ENCODE measurements at places on chromosomes 16 and 17. TPM values are rescaled to one million over a fixed set of nuclear protein-coding genes. Genes with fewer than 3 reads are reported as not detected.

Gene HID1
- total RNA-seq, result 2.8 TPM

- peaks cover 23% of the 10 kb centered on the region for H3K4me1 ChIP-seq
- no peak overlapping the region for H3K27ac ChIP-seq
- peaks cover 6% of the 10 kb centered on the region for H3K36me3 ChIP-seq
- H3K4me3 ChIP-seq, result no peak overlapping the region
These were observed 65.6 kb downstream of the XYLT1 start for GRCh38 chr16:17404941-17405689.

- DNase-seq, result no peak
- H3K36me3 ChIP-seq, result no peaks in the 10 kb centered on the region
- H3K4me1 ChIP-seq, result no peaks in the 10 kb centered on the region
- no peaks in the 10 kb centered on the region for H3K27me3 ChIP-seq
- H3K27ac ChIP-seq, result no peak overlapping the region
These were observed 585.5 kb upstream of the SOX9 start for GRCh38 chr17:71535321-71535720.

DNA sequence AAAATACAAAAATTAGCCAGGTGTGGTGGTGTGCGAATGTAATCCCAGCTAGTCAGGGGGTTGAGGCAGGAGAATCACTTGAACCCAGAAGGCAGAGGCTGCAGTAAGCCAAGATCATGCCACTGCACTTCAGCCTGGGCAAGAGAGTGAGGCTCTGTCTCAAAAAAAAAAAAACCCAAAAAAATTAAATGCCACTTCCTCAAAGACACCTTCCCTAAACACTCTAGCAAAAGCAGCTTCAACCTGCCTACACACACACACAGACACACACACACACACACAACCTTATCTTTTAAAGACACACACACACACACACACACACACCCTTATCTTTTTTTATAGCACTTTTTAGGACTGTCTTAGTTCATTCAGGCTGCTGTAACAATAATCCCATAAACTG lies 201.7 kb upstream of the PSMD7 start:
- H3K27me3 ChIP-seq, result no peaks in the 10 kb centered on the region
- no peaks in the 10 kb centered on the region for H3K4me1 ChIP-seq
- no peak for DNase-seq
- H3K27ac ChIP-seq, result no peak overlapping the region

DNA sequence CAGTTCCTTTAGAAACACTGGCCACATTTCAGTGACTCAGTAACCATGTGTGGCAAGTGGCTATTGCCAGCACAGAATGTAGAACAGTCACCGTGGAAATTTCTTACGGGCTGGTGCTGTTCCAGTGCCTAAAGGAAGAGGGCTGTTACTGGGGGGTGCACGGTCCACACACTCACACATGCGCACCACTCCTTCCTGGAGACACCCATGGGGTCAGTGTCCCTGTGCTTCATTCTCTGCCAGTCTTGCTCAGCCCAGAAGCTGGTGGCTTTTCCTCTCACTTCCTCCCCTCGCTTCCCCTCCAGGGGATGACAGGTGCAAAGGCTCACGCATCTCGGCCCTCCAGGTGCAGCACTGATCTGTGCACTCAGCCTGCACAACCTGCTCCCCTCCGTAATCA lies 115.6 kb downstream of the CCDC182 start:
- peaks cover 27% of the 10 kb centered on the region for H3K4me1 ChIP-seq
- DNase-seq, result no peak
- peaks cover 2% of the 10 kb centered on the region for H3K36me3 ChIP-seq
- H3K27ac ChIP-seq, result no peak overlapping the region
- no peaks in the 10 kb centered on the region for H3K27me3 ChIP-seq

DNA sequence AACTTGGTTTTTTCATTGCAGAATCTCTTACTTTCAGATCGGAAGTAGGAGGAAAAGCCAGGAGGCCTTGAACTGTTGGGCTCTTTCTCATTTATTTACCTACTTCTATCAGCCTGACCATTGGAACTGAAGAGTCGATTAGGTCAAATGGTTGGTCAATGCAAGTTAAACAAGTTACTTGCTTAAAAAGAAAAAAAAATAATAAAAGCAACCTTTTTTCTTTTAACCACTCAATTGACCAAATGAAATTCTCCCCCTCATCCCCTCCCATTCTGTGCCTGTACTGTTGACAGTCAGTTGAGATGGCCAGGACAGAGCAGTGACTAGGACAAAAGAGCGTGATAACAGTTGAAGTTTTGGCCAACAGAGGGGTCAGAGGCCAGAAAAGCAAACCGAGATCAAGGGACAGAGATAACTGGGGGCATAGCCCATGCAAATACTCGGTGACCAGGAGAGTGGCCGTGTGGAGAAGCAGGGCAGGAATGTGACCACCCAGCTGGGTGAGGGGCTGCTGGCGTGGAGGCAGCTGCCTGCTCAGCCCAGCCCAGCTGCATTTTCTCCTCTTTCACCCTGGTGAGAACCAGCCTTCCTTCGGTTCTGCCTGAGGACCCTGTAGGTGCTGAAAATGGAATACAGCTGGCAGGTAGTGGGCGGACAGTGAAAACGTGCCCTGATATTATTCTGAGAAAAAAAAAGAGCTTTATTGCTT lies 72.2 kb downstream of the HS3ST3B1 start:
- no peak for DNase-seq
- no peaks in the 10 kb centered on the region for H3K4me1 ChIP-seq
- no peak overlapping the region for H3K4me3 ChIP-seq
- no peak overlapping the region for H3K27ac ChIP-seq
- H3K27me3 ChIP-seq, result no peaks in the 10 kb centered on the region

Gene CTF1
- 0.45 TPM for total RNA-seq

Gene CCL8
- total RNA-seq, result not detected

Gene DPEP3
- total RNA-seq, result 0.53 TPM

- H3K27me3 ChIP-seq, result no peaks in the 10 kb centered on the region
- H3K4me1 ChIP-seq, result peaks cover 16% of the 10 kb centered on the region
- no peak overlapping the region for H3K4me3 ChIP-seq
- no peak for DNase-seq
These were observed 4.2 kb downstream of the EEF2K start for GRCh38 chr16:22210285-22210684.

Gene TP53TG3D
- 0.56 TPM for total RNA-seq

Gene ASPHD1
- not detected for total RNA-seq

DNA sequence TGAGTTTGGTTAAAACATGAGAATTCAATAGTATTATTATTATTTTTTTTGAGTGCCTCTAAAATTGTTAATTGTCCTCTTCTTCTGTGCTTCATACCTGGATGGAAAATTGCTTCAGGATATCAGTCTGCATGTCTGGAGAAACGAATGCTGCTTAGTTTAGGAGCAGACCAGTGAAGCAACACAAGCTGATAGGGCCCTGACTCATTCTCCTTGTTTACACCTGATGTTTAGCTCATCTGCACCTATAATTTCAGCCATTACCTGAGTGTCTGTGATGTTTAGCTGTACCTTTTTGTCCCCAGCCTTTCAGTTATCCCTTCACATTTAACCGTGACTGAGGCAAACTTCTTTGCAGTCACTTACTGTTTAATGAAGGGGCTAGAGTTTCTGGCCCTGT lies 14.8 kb downstream of the SNTB2 start:
- H3K27me3 ChIP-seq, result no peaks in the 10 kb centered on the region
- H3K36me3 ChIP-seq, result no peaks in the 10 kb centered on the region
- no peaks in the 10 kb centered on the region for H3K4me1 ChIP-seq
- no peak overlapping the region for H3K27ac ChIP-seq
- no peak for DNase-seq
- no peak overlapping the region for H3K4me3 ChIP-seq

DNA sequence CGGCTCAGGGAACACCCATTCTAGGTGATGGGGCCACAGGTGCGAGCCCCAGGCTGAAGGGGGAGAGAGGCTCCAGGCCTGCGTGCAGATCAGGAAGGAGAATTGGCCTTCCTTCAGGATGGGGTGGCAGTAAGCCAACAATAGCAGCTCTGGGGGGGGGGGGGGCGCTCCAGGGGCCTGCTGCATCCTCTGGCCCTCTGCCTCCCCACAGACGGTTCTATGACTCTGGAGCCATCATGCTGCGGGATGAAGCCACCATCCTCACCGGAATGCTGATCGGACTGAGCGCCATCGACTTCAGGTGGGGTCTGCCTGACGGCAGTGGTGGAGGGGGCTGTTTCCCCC lies 6.1 kb downstream of the RUNDC3A start:
- peaks cover under 1% of the 10 kb centered on the region for H3K36me3 ChIP-seq
- peaks cover 24% of the 10 kb centered on the region for H3K27me3 ChIP-seq
- no peak overlapping the region for H3K27ac ChIP-seq
- H3K4me1 ChIP-seq, result peaks cover 12% of the 10 kb centered on the region
- H3K4me3 ChIP-seq, result no peak overlapping the region
- DNase-seq, result no peak

Gene GJD3
- total RNA-seq, result not detected

Data from natural killer cell (primary cell).